HS-27A (cell line): ENCODE measurements at places on chromosomes 16 and 17.

GRCh38 chr17:72363089-72363610 is 242.3 kb downstream of the SOX9 start:
- no peak for DNase-seq

GRCh38 chr16:27174007-27174406 is 29.3 kb upstream of the KDM8 start:
- DNase-seq, result no peak

- no peak for DNase-seq
Measured at GRCh38 chr17:67098006-67098405, 53.7 kb downstream of the CACNG1 start.

DNA sequence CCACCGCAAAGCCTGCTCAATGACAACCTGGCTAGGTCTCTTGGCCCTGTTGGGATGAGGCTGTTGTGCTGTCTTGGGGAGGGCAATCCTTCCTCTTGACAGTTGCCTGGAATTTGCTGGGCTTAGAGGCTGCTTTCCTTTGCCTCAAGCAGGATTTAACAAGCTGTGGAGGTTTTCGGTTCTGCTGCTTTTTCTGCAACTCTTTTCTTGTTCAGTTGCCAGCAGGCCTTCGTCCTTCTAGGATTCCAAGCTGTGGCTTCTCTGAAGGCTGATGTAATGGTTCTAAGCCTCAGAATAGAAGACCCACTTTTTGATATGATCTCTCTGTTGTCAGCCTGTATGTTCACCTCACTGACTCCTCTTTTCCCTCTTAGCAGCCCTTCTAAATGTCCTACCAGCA is 149.5 kb upstream of the HS3ST4 start:
- no peak for DNase-seq

DNA sequence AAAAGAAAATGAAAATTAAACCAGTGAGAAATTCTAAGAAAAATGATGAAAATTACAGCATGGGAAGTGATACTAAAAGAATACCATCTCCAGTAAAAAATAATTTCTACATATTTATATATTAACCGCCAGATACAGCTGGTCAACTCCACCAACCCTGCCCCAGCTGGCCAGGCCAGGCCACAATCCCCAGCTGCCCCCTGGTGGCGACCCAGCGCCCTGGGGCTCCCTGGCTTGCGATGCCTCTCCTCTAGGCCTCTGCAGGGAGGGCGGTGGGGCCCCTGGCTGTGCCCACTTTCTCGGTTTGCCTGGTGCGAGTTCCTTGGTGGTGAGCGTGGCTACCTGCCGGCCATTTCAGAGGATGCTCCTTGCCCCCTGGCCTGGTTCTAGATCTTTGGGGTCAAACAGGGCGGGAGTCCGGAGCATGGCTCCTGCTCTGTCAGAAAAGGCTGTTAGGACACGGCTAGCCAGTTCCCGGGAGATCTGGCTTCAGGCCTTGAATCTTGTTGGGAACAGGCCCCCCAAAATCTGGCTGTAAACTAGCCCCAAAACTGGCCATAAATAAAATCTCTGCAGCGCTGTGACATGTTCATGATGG is 14.5 kb downstream of the GLIS2 start:
- no peak for DNase-seq

DNA sequence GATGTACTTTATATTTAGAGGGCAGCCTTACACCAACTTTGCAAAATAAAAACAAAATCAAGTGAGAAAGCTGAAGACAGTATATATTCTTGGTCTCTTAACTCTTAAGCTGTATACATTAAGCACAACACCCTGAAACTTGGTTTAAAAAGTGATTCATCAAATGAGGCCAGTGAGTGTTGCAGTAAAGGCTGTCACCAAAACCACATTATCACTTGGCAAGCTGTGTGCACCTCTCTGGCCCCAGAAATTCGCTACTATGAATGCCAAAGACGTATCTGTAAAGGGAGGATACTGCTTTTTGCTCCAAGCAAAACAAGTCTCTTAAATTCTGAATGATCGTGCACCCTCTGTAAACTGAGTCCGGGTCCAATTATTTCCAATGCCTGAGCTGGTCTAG is 163.9 kb downstream of the ZFHX3 start:
- no peak for DNase-seq

GRCh38 chr16:69513180-69513966 is 52.4 kb upstream of the NFAT5 start:
- peak; percentile 72 for DNase-seq

- DNase-seq, result no peak
Measured at GRCh38 chr17:37888881-37889280, 35.3 kb upstream of the TBC1D3K start.

- no peak for DNase-seq
Measured at GRCh38 chr16:67883146-67883871, 1.4 kb upstream of the NRN1L start.

DNA sequence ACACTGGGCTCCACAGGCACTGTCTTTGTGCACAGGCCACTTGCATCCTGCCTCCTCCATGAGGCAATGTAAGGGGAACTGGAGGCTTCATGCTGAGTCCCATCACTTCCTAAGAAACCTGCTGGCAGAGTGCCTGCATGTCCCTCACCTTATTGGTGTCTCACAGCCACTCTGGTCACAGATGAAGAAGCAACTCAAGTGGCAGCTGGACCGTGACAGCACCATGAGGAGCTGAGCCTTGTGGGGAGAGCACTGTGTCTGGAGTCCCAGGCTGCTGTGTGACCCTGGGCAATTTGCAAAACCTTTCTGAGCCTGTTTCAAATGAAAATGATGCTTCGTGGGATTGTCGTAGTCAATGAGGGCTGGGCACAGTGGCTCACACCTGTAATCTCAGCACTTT is 19.5 kb downstream of the ANKRD40 start:
- DNase-seq, result no peak

- DNase-seq, result no peak
Measured at GRCh38 chr16:55325458-55326109, 1.6 kb downstream of the IRX6 start.

DNA sequence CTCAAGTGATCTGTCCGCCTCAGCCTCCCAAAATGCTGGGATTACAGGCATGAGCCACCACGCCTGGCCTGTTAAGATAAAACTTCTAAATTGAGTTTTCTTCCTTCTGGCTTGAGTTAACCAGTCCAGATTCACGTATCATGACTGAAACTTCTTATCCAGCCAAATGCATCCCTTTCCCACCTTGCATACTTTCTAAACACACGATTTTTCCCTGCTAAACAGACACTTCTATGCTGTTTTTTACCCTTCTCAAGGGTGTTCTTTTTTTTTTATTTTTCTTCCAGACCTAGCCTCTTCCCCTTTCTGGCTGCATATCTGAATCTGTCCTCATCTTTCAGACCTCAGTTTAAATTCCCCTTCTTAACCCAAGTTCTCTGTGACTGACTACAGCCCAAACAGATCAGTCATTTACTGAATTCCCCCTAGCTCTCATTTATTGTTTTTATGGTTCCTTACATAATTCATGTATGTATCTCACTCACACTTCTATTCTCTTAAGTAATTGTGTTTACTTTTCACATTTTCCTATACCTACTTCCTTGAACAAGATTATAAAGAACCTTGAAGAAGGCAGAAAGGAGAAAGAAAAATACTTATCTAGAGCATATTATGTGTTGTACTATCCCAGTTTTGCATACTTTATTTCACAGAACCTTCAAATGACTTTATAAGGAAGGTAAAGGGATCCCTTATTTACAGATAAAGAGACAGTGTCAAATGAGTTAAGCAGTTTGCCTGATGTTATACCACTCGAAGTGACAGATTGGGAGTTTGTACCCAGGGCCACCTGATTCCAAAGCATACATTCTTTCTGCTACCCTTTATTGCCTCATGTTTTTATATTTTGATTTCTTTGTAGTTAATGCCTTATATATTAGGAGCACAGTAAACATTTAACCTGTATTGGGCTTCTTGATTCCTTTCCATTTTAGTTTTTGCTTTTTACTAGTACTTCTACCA is 5.2 kb downstream of the EVI2B start:
- no peak for DNase-seq

- no peak for DNase-seq
Measured at GRCh38 chr16:22664132-22664531, 149.8 kb upstream of the HS3ST2 start.

DNA sequence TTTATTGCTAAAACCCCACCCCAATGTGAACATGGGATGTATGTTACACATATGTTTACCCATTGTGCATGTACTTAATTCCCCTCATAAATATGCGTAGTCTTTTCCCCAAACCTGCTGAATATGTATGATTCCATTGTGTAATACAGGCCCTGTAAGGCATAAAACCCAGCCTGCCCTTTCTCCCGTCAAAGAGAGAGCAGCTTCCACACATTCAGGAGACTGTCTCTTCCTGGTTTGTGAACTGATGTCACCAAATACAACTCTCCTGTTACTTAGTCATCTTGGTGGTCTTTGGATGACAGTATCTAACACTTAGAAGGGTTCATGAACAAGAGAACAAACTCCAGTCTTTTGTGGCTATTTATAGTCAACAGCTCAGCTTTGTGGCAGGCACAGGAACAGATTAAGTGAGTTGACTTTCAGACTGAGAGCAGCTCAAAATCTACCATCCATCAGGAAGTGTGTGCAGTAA is 24.7 kb upstream of the TMC7 start:
- no peak for DNase-seq

DNA sequence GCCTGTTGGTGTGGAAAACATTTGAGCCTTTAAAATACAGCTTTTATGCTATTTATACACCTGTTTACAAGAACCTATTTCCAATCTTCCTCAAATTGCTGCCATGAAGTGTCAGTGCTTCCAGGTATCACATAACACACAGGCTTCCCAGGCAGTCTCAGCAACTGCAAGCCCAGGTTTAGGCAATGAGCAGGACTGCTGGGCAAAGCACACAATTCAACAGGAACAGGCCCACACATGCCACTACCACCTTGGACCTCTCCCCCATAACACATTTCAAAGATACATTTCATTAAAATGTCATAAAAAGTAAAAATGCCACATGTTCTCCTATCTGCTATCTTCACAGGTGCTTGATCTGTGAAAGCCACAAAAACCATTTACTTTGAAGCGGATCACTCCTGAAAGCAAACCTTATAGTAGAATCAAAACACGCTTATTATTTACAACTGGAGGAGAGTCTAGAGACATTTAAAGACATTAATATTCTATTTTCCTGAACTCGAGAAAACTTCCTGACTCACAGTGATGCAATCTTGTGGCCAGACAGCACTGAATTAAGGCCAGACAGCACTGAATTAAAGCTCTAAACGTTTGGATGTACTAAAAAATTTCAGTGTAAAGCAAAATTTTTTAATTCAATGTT is 31.5 kb downstream of the ANKFY1 start:
- no peak for DNase-seq

- no peak for DNase-seq
Measured at GRCh38 chr17:27888067-27888466, 5.1 kb downstream of the LYRM9 start.

- no peak for DNase-seq
Measured at GRCh38 chr16:47096297-47096696, 47.4 kb downstream of the NETO2 start.

DNA sequence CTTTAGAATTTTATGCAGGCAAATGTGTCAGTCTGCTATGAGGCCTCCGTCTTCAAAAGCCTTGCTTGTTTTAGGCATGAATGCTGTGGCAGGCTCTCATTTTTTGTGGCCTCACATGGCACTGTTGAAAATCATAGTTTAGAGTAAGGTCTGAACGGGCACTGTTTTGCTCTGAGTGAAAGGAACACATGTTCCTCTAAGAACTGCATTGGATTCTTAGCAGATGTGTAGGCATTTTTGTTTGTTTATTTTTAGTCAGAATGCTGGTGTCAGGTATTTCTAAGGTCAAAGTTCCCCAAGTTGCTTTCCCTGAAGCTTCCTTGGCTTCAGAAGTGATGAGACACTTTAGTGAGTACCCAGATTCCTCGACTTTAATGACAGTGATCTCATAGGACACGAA is 173.7 kb downstream of the HS3ST3B1 start:
- no peak for DNase-seq

DNA sequence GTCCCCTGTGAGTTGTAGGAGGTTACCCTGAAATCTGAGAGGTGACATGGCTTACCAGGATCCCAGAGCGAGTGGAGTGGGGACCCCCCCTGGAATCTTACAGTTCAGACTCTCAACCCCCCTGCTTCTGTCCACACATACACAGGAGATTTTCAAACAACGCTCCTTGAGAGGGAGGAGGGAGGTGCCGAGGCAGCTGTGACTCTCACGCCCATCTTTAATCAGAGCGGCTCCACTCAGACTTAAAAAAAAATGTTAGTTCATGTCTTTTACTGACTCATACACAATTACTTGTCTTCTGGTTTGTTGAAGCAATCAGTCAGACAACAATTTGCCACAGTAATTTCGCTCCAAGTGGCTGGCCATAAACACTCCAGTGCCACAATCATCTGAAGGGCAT is 15.4 kb upstream of the TMEM220 start:
- DNase-seq, result no peak

DNA sequence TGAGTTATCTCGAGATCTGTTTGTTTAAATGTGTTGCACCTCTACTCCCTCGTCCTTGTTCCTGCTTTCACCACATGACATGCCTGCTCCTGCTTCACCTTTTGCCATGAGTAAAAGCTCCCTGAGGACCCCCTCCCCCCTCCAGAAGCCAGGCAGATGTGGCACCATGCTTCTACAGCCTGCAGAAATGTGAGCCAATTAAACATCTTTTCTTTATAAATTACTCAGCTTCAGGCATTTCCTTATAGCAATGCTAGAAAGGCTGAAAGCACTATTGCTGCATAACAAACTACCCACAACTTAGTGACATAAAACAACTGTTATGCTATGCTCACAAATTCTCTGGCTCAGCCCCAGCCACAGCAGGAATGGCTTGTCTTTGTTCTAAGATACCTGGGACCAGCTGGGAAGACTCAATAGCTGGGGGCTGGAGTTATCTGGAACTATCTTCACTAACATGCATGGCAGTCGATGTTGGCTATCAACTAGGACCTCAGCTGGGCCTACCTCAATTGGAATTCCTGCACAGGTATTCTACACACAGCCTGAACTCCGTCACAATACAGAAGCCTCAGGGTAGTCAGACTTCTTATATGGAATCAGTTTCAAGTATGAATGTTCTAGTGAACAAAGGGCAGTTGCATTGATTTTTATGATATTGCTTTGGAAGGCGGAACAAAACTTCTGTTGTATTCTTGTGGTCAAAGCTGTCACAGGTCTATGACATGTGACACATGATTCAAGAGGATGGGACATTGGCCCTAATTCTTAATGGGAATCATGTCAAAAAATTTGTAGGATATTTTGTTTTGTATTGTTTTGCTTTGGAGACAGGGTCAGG is 186.0 kb upstream of the PIRT start:
- no peak for DNase-seq

- DNase-seq, result no peak
Measured at GRCh38 chr17:73924114-73924908, 279.2 kb upstream of the RPL38 start.

DNA sequence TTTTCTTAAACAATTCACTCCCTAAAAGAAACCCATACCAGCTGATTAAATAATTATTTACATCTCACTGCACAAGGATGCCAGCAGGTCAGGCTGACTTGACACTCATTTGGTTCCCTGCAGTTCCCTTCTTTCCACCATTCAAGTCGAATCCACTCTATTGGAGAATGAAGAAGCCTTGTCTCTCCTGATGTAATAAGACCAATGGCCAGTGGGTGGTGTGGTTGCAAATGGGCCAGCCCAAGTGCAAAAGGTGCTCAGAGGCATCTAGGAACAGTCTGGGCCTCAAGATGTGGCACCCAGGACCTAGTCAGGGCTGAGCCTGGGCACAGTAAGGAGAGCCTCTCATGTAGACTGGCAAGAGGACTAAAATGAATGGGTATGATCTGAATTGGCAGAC is 9.3 kb downstream of the C16orf78 start:
- no peak for DNase-seq

GRCh38 chr16:10370096-10370726 is 15.7 kb upstream of the ATF7IP2 start:
- no peak for DNase-seq
